ENCODE measurements at places on chromosomes 4 and X.

DNA sequence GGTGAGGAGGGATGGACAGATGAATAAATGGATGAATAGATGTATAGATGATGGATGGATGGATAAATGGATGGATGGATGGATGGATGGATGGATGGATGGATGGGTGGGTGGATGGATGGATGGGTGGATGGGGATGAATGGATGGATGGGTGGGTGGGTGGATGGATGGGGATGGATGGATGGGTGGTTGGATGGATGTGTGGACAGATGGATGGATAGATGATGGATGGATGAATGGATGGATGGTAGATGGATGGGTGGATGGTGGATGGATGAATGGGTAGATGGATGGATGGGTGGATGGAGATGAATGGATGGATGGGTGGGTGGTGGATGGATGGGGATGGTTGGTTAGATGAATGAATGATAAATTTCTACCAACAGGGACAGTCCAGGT lies 207.0 kb upstream of the PSAPL1 start:
- DNase-seq = no peak

DNA sequence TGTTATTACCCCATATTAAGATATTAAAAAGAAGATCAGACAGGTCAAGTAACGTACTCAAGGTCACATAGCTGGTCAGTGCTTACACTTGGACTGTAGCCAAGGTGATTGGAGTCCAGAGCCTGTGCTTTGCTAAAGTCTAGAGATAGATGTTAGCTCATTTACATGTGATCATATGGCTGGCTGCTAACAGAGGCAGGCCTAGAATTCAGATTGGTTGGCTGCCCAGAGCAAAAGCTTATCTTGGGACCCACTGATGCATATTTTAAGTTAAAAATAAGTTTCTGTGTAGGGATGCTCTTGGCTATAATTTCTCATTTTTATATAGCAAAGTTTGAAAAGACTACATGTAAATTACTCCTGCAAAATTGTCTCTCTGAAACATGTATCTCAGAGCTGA lies 18.1 kb upstream of the EXOC1L start:
- DNase-seq = no peak

GRCh38 chr4:186554539-186554913 lies 841 bp downstream of the MTNR1A start:
- DNase-seq = no peak

DNA sequence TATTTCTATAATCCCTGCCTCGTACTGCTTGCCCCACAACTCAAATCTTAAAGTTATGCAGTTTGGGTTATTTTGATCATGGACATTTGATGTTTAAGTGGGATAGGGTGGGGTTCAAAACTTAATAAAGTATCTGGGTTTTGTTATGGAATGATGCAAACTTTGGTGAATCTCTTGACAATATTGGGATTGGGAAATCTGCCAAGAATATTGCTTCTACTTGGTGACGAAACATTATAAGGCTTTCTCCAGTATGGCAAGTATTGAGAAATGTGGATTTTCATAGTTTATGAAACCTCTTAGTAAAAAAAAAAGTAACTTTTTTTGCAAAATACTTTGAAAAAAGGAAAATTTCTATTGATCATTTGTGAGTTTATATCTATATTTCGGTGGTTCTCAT lies 130.8 kb upstream of the SFRP2 start:
- no peak for DNase-seq

Data from HTR-8/SVneo (cell line).